ENCODE measurements at places on chromosomes 5 and 9.

DNA sequence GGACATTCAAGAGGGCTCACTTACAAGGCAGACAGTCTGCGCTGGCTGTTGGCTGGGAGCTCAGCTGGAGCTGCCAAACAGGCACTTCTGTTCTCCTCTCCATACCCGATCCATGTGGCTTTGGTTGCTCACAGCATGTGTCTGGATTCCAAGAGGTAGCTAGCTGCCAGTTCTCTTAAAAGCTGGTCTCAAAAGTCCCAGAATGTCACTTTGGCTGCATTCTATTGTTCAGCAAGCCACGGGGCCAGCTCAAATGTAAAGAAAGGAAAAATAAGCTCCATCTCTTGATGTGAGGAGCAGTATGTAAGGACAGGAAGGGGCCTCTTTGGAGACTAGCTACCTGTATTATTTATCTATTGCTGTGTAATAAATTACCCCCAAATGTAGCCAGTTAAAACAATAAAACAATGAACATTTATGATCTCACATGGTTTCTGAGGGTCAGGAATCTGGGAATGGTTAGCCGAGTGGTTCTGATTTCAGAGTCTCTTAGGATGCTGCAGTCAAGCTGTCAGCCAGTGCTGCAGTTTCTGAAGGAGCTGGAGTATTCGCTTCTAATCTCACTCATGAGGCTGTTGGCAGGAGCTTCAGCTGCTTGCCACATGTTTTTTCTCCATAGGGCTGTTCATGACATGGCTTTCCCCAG, 112.7 kb upstream of the CLINT1 start:
- no peak for DNase-seq

DNA sequence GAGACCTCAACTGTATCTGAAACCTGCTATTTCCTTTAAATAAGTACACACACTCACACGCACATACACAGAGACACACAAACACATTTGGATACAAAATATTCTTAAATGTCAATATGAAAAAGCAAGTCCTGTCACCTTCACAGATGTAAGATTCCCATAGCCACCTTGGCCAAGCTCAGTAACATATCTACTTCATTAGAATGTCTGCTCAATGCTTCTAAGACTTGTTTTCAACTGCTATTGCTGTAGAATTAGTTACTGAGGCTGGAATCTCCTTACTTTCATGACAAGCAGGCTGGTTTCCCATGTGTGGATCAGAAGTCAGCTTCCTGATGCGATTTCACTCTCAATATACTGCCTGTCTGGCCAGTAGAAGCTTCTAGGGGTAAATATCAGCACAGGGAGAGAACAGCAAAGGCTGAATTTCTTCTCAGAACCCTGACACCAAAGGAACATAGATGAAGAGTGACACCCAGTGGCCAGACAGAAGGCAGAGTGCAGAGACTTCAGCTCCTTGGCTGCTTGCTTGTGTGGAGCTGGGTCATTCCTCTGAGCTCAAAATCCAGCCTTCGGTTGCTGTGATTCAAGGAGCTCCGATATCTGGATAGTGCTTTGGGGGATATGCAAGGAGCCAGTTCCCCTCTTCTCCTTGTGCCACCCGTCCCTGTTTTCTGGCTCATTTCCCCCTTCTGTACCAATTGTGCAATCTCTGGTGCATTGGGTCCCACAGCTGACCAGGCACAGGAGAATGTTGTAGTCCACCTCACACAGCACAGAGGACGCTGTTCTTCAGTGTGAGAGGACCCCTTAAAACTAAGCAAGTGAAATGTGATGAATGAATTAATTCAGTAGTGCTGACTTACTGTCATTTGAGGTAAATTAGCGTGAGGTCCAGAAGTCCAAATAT, 26.6 kb upstream of the ABLIM3 start:
- DNase-seq, result no peak

DNA sequence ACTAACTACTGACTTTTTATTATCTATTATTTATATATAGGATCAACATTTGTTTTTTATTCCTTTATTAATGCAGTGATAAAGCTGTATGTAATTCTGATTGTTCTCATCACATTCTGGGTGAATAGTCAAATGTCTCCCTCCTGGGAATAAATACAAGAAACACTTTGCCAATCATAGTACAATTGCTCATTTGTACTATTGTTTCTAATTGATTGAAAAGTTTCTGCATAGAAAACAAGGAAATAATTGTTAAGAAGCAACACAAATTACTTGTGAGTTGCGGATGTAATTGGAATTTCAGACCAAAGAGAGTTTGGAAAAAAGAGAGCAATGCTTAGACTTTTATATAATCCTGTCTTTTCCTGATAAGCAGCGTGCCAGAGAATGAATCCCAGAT, 1013.9 kb downstream of the EFNA5 start:
- DNase-seq, result no peak

DNA sequence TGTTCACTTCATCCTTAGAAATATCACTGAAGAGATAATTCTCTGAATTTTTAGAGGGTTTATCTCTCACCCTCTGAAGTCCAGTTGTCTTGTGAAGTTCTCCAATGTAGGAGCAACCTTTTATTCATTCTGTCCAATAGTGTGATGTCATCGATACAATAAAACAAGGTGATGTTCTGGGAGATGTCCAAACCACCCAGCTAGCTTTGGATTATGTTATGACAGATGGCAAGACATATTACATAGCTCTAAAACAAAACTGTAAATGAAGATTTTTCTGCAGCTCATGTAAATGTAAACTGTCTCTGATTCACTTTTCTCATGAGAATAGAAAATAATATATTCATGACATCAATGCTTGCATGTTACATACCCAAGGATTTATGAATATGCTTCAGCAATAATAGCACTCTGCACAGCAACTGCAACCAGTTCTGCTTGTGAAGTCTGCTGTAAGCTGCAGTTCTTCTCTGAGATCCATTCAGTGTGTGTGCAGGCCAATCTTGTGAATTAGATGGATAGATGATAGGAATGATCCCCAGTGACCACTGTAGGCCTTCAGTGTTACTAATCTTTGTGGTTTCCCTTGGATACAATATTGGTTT, 172.6 kb upstream of the CDH12 start:
- DNase-seq, result no peak

DNA sequence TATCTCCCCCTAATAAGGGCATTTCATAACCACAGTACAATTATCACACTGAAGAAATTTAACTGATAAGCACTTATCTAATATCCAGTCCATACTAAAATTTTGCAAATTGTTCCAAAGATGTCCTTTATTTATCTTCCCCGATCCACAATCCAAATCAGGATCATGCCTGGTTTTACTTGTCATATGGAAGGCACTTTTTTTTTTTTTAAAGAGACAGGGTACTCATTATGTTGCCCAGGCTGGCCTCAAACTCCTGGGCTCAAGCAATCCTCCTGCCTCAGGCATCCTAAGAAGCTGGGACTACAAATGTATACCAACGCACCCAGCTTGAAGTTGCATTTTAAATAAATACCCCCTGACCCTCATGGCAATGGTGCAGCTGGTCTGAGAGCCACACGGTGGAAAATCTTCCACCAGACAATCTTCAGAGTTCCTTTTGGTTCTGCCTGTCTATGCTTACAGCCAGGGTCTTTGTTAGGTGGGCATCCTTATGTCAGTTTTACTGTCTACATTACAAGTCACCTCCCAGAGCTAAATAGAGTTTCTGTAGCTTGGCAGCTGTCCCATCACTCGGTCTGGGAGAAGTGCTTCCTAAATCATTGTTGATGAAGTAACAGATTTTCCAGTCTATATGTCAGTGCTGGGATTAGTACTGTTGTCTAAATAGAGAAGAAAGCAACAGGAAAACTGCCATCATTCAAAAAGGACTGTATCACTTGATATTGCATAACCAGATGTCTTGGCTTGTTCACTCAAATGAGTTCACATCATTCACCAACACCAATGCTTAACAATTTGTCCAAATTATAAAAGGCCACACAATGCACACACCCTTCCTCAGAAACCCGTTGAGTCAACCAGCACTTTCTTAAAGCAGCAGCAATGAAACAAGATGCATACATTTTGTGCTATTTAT, 26.4 kb downstream of the PTPN3 start:
- no peak for DNase-seq

DNA sequence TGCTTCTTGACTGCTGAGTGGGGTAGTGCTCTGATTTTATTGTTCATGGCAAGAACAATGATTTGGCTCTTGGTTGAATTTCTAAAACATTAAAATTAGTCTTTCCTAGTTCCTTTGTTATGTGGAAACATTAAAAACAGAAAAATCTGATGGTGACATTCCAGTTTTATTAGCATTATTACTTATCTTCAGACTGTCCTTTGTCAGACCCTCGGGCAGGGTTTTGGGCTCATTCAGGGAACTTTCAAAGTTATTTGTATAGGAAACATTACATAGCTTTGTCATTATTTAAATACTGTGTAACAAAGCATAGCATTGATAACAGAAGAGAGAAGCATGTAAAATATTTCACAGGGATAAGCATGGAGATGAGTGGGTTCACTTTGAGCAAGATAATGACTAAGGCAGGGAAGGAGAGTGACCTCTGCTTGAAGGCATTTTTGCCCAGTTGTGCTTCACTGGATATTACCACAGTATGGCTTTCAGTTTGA, 119.9 kb downstream of the KDM4C start:
- DNase-seq, result no peak

GRCh38 chr5:61234019-61234418, 71.8 kb upstream of the SMIM15 start:
- no peak for DNase-seq

DNA sequence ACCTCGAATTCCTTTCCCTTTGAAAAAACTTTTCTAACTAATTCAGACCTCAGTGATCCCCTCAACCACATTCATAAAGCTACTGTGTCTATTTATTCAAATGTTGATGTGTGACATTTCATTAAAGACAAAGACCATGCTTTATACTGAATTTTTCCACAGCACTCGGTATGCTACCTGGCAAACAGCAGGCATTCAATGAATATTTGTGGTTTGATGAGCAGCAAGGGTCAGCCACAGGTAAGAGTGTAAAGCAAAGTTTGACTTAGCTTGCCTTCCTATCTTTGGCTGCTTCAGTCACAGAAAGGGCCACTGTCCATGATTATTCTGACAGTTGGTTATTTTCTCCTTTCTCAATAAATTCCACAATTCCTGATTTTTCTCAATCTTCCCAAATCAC, 5.1 kb upstream of the CDC42SE2 start:
- no peak for DNase-seq

DNA sequence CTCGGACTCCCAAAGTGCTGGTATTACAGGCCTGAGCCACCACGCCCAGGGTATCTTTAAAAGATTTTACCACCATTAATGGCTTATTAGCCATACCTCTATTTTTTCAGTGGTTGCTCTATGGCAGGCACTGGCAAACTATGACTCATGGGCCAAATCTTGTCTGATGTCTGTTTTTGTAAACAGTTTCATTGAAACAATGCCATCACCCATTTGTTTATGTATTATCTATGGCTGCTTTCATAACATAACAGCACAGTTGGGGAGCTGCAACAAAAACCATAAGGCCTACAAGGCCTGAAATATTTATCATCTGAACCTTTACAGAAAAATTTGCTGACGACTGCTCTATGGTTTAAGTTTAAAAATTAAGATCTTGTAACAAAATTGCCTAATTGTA, 66.8 kb downstream of the SLC38A9 start:
- DNase-seq, result no peak

DNA sequence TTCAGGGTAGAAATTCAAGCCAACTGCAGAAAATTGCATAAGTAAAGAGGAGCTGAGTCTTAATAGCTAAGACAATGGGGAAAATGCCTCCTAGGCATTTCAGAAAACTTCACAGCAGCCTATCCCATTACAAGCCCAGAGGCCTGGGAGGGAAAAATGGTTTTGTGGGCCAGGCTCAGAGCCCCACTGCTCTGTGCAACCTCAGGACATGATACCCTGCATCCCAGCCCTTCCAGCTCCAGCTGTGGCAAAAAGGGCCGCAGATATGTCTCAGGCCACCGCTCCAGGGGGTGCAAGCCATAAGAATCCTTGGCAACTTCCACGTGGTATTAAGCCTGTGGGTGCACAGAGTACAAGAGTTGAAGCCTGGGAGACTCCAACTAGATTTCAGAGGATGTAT, 387.0 kb downstream of the ARRDC3 start:
- DNase-seq, result no peak

GRCh38 chr5:56161927-56162326, 71.2 kb downstream of the ANKRD55 start:
- DNase-seq, result no peak

- no peak for DNase-seq
Observed at GRCh38 chr5:125214080-125214479, 467.6 kb upstream of the ZNF608 start.

- no peak for DNase-seq
Observed at GRCh38 chr9:72650206-72650605, 128.8 kb downstream of the TMC1 start.

- DNase-seq, result no peak
Observed at GRCh38 chr9:18720691-18721090, 246.7 kb downstream of the ADAMTSL1 start.

DNA sequence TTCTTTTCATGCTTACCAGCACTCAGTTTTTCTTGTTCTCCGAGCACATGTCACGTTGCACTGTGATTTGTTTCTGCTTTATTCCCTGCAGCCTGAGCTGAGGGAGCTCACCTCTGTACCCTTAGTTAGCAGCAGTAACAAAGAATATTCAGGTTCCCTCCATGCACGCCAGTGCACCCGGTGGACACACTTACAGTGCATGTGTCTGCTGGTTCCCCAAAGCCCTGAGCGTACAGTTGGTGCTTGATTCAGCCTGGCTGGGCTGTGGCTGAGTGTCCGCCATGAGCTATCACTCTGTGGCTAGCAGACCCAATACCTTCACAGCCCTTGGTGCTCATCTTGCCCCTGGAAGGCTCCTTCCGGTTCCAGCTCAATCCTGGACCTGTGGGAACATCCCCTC, 93.5 kb downstream of the MVB12B start:
- DNase-seq, result no peak

DNA sequence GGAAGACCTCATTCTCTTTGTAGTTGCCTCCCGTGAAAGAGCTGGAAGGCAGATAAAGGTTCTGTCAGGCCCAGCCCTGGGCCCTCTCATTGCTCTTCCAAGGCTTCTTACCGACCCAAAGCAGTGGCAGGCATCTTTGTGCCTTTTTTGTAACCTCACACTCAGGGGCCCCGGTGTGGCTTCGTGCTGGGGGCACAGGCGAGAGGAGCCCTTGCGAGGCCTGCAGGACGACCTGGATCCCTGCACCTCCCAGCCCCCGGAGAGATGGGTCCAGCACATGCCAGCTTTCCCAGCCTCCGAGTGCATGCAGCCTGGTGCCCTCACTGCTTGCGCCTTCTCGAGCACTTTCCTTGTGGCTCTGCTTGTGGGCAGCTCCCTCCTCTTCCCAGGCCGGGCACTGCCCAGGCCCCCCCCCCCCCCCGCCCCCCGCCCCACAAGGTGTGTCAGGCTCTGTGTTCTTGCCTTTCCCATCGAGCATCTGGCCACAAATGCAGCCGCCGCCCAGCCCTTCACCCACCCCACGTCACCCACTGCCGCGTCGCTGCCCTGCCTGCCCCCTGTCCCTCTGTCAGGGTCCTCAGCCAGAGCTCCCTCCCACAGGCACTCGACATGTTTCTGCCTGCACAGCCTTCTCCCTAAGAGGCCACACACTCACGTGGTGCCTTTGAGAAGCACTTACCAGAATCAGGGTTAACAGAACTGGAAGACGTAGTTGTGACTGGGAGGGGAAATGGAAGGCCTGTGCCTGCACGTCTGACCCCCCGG, 63.7 kb upstream of the CACNA1B start:
- DNase-seq, result no peak
